RKO (cell line): ENCODE measurements at places on chromosomes 3 and 15.

DNA sequence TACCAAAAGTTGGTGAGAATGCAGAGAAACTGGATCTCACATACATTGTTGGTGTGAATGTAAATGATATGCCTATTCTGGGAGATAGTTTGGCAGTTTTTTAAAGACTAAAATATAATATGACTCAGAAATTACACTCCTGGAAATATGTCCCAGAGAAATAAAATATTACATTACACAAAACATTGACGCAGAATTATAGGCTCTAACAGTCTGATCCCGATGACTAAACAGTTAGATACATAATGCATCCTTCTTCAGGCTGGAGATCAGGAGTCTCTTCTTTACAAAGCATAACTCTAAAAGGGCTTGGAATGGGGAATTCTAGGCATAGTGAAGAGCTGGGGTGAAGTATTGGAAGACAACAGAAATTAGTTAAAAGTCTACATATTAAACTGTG is 586.2 kb upstream of the NECTIN3 start:
- no peak for DNase-seq

- DNase-seq, result peak; percentile 11
Measured at GRCh38 chr3:76859596-76859995, 180.3 kb upstream of the ROBO2 start.

DNA sequence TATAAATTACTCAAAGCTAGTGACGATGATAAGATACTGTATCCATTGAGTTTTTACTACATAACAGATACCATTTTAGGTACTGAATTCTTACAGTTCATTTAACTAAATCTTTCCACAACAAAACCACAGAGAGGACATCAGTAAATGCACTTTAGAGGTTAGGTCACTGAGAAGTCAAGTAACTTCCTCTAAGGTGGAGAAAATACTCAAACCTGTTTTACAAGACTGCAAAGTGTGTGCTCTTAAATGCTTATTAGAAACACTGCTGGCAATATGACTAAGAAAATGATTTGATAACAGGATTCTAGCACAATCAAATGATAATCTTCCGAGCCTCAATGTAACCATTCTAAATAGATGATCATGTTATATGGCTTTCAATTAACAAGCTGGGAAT is 99.4 kb downstream of the UBE3A start:
- no peak for DNase-seq

- no peak for DNase-seq
Measured at GRCh38 chr3:2334921-2335320, 236.3 kb downstream of the CNTN4 start.

DNA sequence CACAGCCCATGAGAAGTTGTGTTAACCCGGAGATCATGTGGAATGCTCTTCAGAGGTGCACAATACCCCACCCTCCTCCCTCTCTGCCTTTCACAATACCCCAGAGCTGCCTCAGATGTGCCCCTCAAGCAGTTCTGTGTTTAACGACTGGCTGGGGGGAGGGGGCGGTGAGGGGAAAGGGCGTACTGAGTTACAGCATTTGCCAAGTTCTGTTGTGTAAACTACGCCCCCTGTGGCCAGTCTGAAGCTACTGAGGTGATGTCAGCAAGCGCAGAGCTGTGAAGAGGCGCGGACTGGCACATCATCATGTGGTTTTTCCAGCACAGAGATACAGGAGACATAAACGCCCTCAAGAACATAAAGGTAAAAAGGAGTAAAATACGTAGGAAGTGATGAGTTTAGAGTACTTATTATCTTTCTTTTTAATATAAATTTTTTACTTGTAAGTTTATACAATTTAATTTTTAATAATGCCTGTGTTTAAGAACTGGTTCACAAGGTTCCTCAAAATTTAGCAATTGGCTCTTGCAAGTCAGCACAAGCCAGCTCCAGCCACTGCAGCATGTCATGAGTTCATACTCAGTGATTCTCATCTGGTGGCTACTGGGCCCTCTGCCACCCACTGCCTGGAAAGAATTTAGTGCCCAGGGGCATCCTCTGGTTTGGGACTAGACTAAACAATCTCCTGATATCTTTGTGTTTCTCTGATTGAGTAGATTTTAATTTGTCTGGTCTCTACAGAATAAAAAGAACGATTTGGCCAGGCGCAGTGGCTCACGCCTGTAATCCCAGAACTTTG is 1.7 kb downstream of the EPB42 start:
- DNase-seq, result peak; percentile 5

- DNase-seq, result peak; percentile 16
Measured at GRCh38 chr3:175075269-175075668, 216.1 kb downstream of the NAALADL2 start.

DNA sequence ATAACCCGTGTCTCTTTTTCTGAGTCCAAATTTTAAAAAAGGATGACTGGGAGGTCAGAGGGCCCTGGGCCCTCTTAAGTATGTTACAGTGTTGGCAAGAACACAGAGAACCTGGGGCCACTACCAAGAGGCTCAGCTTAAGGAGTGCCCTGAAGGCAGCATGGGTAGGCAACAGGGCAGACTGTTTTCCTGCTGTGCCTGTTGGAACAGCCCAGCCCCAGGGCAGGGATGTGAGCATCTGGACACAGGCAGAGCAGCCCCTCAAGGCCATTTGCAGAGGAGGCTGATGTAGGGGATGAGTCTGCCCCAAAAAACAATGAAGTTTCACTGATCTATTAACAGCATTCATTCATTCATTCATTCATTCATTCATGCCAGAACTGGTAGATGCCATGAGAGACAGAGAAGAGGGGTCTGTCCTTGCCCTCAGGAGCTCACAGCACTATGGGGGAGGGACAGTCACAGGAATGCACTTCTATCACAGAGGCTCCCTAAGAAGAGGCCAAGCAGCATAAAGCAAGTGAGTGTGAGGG is 2.2 kb upstream of the LTF start:
- no peak for DNase-seq

DNA sequence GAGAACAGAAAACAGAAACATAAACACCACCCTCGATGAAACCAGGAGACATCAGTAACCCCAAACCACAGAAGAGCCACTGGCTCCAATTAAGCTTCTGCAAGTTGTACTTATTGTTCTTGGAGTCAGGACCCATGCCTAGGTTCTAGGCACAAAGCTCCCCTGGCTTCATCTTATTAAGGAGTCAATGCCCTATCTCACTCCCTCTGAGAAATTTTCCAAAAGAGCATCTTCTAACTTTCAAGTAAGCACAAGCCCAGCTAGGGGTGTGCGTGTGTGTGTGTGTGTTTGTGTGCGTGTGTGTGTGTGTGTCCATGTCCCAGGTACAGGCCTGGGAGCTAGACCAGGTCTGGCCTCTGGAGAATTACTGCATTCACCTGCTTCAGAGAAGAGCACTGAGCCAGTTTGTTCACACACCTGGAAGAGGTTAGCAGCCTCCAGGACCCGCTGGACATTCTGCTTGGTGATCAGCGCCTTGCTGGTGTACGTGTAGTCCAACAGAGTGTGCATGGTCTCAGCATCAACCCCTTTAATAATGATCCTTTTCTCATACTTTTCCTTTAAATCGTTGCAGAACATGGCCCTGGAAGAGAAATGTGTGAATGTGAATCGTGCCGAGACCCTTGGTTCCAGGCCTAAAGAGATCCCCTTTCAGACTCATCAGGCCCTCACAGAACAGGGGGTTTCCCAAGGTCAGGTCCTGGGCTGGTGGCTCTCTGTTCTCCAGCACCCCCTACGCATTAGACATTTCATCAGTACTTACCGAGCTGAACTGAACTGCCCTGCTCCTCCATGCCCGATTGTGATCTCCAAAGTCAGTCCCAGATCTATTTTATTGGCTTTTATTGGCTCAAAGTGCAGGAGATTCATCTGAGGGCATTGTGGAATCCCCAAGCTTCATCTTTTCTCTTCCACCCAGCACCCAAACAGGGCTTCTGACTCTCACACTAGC is 27.8 kb downstream of the KLHL6 start:
- DNase-seq, result no peak

DNA sequence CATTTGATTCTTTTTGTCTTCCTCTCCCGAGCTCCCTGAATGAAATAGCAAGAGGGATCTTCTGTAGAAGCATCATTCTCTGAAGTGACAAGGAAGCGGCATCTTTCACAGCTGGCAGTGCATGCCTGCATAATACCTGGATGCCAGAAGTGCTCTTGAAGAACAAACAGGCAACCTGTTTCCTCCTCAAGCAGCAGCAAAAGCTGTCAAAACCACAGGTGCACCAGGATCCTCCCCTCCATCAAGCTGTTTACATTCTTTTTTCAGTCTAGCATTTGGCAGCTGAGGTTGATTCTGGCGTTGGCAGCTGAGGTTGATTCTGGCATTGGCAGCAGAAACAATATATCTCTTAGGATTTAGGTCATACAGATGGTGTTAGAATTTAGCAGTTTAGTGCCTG is 979.0 kb downstream of the TUSC7 start:
- no peak for DNase-seq

GRCh38 chr15:75028991-75029377 is 5.6 kb downstream of the PPCDC start:
- no peak for DNase-seq

DNA sequence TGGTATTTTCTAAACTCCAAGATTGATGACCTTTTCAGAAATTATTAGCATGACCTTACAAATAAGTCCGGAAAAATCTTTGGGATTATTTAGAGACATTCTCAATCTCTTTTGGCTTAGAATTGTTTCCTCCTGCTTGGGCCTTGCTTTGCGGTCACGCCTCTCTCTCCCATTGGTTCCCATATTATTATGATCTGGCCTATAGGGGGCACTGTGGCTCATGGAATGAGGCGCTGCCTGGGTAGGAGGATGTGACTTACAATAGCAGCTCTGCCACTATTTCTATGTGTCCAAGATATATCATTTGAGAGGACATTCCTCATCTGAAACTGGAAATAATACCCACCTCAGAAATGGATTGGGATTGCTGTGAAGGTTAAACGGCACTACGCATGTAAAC is 464.9 kb downstream of the MFSD1 start:
- peak; percentile 14 for DNase-seq

- peak; percentile 68 for DNase-seq
Measured at GRCh38 chr15:81023483-81024264, 23.0 kb downstream of the TLNRD1 start.

GRCh38 chr15:49387471-49387870 is 35.6 kb upstream of the FGF7 start:
- DNase-seq, result no peak

GRCh38 chr15:74025436-74025835 is 30.9 kb downstream of the PML start:
- no peak for DNase-seq

- no peak for DNase-seq
Measured at GRCh38 chr3:98323425-98323824, 30.2 kb upstream of the OR5K4 start.

DNA sequence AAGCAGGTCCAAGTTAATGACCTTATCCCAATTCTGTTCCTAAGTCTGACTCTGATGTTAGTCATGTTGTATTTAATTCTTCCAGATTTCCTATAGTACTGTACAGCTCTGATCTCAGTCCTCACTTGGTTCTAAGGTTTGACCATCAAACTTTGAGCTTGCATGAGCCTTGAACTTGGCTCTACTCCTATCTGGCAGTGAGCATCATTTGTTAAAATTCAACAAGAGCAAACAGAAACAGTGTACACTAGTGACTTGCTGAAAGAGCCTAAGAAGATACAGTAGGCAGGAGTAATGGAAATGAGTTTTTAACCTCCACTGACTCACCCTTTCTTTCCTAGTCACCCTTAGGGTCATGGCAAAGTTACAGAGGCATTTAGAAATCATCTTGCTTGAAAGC is 451.1 kb upstream of the TPRG1 start:
- DNase-seq, result peak; percentile 30

DNA sequence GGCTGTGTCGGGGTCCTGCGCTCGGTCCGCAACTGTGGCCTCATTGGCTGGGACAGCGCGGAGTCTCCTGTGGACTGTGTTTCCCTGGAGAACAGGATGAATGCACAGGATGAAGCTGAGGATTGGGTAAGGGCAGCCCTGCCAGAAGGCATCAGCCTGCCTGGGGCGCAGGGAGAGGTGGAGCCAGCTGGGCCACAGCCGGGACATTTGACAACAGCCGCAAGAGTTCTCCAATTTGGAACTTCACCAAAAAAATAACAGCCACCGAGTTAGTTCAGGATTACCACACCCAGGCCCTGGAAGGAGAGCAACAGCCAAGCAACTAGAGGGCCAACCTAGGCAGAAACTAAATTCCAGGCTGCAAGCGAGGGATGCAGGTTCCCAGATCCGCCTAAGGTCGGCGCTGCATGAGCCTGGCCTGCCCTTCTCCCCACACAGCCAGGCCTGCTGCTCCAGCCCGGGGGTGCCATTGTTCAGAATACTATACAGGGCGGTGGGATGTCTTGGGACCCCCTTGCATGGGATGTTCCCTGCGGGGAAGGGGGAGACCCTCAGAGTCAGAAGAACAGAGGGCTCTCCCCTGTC is 229.3 kb downstream of the OCA2 start:
- no peak for DNase-seq
